ENCODE measurements at places on chromosomes 6 and 20.

DNA sequence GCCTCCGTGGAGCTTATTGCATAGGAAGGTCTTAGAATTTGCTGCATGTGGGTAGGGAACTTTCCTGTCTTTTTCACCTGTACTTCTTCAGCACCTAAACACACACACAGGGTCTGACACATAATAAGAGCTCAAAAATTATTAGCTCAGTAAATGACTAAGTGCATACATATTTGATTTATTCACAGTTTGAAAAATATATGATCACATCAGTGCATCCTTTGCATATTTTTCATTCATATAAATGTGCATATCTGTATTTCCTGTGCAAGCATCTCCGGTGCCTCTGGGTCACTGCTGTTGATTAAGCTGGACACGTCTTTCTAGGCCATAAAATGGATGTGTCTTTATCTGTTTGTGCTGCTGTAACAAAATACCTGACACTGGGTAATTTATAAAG, 234.7 kb downstream of the UST start:
- DNase-seq, result no peak

DNA sequence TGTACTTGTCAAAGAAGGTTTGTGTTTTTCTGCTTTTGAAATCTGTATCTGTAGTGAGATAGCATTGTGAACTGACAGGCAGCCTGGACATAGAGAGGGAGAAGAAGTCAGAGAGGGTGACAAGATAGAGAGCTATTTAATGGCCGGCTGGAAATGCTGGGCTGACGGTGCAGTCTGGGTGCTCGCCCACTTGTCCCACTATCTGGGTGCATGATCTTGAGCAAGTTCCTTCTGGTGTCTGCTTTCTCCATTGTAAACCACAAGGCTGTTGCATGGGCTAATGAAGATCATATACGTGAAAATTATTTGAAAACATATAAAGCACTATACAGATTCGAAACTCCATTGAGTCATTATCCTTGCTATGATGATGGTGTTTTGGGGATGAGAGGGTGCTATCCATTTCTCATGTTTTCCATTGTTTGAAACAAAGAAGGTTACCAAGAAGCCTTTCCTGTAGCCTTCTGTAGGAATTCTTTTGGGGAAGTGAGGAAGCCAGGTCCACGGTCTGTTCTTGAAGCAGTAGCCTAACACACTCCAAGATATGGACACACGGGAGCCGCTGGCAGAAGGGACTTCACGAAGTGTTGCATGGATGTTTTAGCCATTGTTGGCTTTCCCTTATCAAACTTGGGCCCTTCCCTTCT, 18.4 kb downstream of the CD83 start:
- DNase-seq, result no peak

DNA sequence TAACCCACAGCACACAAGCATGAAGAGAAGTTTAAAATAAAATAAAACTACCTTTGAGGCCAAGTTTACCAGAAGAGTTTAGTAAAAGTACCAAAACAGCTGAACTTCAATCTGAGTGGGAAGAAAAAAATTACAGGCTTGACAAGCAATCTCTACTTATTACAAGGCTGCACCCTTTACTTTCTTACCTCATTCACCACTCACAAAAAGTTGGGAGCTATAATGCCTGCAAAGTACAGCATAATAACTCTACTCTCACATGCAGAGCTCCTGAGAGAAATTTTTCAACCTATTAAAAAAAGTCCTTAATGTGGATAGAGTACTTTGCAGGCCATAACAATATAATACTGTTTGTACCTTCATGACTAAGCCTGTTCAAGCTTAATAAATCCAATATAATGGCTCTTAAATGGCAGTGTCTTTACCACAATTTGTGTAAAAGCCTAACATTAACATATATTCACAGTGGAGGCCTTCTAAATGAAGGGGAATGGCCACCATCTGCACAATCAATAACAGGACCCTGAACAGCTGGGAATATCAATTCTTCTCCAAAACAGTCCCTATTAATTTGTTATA, 103.1 kb downstream of the DST start:
- no peak for DNase-seq

DNA sequence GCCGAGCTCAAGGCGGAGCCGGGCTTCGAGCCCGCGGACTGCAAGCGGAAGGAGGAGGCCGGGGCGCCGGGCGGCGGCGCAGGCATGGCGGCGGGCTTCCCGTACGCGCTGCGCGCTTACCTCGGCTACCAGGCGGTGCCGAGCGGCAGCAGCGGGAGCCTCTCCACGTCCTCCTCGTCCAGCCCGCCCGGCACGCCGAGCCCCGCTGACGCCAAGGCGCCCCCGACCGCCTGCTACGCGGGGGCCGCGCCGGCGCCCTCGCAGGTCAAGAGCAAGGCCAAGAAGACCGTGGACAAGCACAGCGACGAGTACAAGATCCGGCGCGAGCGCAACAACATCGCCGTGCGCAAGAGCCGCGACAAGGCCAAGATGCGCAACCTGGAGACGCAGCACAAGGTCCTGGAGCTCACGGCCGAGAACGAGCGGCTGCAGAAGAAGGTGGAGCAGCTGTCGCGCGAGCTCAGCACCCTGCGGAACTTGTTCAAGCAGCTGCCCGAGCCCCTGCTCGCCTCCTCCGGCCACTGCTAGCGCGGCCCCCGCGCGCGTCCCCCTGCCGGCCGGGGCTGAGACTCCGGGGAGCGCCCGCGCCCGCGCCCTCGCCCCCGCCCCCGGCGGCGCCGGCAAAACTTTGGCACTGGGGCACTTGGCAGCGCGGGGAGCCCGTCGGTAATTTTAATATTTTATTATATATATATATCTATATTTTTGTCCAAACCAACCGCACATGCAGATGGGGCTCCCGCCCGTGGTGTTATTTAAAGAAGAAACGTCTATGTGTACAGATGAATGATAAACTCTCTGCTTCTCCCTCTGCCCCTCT, 1.1 kb downstream of the CEBPB start:
- DNase-seq, result peak; percentile 91

DNA sequence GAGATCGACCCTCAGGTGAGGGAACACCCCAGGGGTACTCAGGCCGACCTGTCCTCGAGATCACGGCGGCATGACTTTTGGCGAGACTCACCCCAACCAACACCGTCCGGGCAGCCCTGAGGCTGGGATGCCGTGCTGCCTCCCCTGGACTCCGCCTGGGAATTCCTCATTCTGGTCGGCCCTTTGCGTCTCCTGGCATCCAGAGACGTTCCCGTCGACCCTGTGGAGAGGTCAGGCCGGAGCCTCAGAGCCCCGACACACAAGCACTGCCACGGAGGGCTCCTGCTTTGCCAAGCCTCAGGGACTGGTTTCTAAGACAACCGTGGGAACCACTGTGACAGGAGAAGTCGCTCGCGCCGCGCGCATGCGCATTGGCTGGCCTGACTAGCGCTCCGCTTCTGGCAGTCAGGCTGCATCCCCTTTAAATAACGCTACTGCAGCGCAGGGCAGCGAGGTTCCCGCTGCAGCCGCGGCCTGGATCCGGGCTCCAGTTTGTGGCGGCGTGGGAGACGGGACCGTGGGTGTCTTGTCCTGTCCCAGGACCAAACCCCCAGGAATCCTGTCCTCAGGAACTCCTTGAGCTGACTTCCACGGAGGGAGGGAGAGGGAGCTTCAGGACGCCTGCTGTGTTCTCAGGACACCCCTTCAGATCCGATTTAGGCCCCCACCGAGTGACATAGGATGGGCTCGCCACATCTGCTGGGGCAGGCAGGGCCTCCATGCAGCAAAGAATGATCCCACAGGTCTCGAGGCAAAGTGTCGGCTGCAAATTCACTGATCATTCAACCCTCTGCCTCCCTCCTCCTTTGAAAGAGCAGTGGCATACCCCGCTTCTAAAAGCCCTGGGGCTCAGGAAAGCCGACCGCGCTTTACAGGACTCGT, 163.2 kb upstream of the ZNF337 start:
- DNase-seq, result peak; percentile 84

Measured in activated CD8-positive, alpha-beta memory T cell treated with anti-CD3 and anti-CD28 coated beads for 24 hours (primary cell).